ENCODE measurements at places on chromosomes 6 and 20.

GRCh38 chr6:10429638-10430427 is 15.0 kb upstream of the TFAP2A start:
- no peak for DNase-seq

- no peak for DNase-seq
These were observed 205.3 kb downstream of the CD109 start for GRCh38 chr6:73901311-73901710.

- DNase-seq = no peak
These were observed 9.6 kb upstream of the TJAP1 start for GRCh38 chr6:43467752-43468151.

GRCh38 chr6:134166511-134167261 is 114.3 kb upstream of the SLC2A12 start:
- DNase-seq = no peak

DNA sequence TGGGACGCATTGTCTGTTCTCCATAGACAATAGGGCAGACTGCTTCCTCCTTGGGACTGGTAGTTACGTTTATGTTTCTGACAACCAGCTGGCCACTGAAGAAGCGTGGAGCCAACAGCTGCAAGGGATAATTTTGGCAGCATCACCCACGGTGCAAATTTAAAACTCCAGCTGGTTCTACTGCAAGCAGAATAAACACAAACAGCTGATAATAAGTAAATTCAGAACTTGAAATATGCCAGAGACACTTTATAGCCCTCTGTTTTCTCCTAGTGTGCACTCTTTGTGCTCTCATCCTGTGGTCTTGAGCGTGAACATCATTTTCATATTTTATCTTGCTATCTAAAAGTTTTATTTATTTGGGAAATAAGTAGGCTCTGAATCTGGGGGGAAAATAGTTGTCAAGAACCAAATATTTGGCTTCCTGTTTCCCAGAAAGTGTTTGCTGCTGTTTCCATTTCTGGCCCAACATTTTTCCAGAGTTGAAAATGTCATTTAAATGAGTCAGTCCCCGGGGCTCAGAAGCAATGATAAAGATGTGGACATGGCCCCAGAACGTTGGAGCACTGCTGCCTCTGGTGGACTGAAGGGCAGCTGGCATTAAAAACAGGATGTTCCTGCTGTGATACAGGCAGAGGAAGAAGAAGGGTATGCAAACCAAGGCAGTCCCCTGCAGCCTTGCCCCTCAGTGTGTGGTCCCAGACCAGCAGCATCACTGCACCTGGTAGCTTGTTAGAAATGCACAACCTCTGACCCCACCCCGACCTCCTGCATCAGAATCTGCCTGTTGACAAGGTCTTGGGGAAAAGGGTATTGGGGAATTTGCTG is 12.5 kb upstream of the THBD start:
- peak; percentile 67 for DNase-seq

DNA sequence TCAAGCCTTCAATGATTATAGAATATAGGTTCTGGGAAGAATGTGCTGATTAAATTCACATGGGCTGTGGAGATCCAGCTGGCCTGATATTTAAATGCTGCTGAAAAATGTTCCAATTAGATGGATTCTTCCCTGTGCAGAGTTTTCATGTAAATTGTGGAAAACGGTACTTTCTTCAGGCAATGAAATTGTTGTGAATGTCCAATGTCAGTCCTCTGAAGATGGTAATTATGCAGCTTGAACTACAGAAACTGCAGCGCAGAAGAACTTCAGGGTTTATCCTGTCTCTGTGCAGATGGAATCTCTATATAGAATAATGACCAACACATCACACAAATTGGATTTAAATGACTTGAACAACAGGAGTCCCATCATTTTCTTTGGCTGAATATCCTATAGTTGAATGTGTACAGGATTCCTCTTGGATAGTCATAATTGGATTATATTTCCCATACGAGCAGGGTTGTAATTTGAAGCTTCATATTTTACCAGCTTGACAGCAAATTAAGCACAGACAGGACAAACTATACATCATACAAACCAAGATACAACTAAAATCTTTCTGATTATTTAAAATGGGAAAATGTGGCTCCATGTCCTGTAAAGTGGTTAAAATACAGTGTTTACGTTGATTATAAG is 82.3 kb downstream of the CAP2 start:
- DNase-seq = no peak

GRCh38 chr20:5667705-5668528 is 82.3 kb upstream of the SHLD1 start:
- no peak for DNase-seq

DNA sequence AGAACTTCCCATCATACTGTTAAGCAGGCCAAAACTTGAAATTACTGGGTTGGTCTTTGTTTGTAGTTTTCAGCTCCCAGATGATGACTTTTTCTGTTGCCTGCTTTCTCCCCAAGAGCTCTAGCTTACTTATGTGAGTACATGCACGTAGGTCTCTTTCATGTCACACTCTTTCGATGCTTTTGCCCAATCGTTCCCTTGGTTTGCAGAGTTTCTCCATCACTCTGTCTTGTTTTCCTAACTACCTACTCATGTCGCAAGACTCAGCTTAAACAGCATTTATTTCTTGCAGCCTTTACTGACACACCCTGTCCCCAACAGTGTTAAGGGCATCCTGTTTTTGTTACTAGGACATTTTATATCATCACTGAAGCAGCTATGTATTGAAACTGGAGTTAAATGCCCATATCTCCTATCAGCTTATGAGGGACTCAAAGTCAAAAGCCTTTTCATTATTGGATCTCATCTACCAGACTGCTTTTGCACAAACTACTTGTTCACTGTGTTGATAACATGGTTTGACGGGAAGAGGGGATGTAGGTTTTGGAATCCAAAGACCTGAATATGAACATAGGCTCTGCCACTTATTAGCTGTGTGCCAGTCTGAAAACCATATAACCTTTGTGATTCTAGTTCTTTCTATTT is 2.9 kb downstream of the ARG1 start:
- no peak for DNase-seq

GRCh38 chr6:113500221-113500620 is 356.9 kb upstream of the MARCKS start:
- DNase-seq = no peak

GRCh38 chr20:50969912-50970311 is 11.3 kb downstream of the MOCS3 start:
- no peak for DNase-seq

DNA sequence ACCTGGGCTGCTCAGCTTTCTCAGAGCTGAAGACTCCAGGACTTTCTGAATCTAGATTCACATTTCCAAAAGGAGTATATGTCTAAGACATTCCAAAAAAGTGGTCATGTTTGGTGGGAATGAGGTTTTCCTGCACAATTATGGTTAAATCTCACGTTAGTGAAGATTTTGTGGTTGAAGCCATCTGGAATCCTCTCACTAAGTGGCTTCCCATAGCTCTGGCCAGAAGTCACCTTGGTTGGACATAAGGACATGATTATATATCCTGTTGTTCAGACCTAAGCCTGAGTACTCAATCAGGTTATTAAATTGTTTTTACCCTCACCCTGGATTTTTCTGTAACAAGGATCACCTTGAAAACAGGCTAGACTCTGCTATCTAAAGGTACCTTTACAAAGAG is 176.1 kb upstream of the PLN start:
- no peak for DNase-seq

- no peak for DNase-seq
These were observed 102.3 kb downstream of the RPP40 start for GRCh38 chr6:4901386-4902061.

- DNase-seq = no peak
These were observed 669 bp upstream of the PEX6 start for GRCh38 chr6:42979523-42980177.

GRCh38 chr6:149170564-149171452 is 146.7 kb upstream of the TAB2 start:
- no peak for DNase-seq

- DNase-seq = no peak
These were observed 1.9 kb downstream of the SYNCRIP start for GRCh38 chr6:85640821-85641220.

GRCh38 chr6:109769213-109769612 is 78.1 kb downstream of the FIG4 start:
- no peak for DNase-seq

DNA sequence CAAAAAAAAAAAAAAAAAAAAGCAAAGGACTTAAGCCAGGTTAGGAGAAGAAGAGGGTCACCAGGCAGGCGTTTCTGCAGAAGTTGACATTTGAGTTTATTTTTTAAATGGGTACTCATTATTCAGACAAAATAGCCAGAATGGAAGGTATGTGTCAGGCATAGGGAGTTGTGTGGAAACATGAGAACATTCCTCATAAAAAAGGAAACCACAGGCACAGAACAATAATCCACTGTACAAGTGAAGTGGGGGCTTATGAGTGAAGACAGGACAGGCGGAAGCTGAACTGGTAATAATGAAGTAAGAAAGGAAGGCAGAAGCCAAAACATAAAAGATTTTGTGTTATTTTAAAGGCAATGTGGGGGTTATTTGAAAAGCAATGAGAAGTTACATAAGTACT is 104.6 kb downstream of the EPB41L2 start:
- no peak for DNase-seq

GRCh38 chr6:32666420-32667300 is at the start of gene HLA-DQB1:
TSS of gene HLA-DQB1 (minus strand) at chr6:32666657. CDS start at chr6:32666607, 50 bp downstream.
- DNase-seq = peak; percentile 32

- DNase-seq = no peak
These were observed 16.0 kb downstream of the TPMT start for GRCh38 chr6:18138906-18139305.

GRCh38 chr20:64044484-64045247 is 4.8 kb downstream of the SOX18 start:
- DNase-seq = no peak

- no peak for DNase-seq
These were observed 709.6 kb upstream of the MARCKS start for GRCh38 chr6:113147544-113147943.

- no peak for DNase-seq
These were observed 22.8 kb downstream of the BMP7 start for GRCh38 chr20:57243480-57244220.

DNA sequence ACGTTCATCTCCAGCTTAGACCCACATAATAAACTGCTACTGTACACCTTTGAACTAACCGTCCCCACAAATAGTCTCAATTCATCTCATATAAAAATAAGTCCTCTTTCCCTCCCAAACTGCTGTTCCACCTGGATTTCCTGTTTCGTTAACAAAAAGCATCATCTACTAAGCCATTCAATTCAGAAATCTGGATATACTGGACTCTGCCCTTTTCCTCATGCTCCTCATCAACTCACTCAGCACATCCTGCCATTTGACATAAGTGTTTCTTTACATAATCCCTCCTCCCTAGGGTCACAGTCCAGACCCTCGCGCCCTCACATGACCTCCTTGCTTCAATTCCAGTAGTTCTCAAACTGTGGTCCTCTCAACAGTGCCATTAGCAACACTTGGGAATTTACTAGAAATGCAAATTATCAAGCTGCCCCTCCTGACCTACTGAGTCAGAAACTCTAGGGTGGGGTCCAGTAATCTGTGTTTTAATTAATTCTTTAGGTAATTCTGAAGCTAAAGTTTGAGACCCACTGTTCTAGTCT is 4.5 kb downstream of the MKKS start:
- no peak for DNase-seq

DNA sequence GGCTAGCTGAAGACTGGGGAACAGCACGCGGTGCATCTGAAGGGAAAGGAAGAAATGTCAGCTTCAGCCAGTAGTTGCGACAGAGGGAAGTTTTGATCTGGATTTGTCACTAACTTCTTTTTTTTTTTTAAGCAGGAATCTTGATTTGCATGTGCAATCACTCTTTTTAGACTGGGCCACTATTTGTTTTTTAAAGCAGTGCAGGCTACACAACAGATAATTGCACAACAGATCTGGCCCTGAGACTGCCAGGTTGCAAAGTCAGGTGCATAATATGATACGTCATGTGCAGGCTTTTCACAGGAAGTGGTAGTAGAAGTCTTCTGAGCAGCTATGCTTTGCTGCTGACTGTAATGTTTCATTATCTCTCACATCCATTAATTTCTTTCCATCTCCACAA is 13.5 kb downstream of the PFDN4 start:
- no peak for DNase-seq

GRCh38 chr6:111709615-111710398 is 104.1 kb upstream of the TRAF3IP2 start:
- peak; percentile 72 for DNase-seq

DNA sequence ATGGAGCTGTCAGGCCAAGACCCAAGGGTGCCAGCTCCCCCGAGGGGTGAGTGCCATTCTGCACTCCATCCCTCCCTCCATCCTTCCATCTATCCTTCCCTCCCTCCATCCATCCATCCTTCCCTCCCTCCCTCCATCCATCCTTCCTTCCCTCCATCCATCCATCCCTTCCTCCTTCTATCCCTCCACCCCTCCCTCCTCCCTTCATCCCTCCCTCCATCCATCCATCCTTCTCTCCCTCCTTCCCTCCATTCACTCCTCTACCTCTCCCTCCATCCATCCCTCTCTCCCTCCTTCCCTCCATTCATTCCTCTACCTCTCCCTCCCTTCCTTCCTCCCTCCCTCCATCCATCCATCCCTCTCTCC is 41.3 kb upstream of the MRGBP start:
- DNase-seq = no peak

DNA sequence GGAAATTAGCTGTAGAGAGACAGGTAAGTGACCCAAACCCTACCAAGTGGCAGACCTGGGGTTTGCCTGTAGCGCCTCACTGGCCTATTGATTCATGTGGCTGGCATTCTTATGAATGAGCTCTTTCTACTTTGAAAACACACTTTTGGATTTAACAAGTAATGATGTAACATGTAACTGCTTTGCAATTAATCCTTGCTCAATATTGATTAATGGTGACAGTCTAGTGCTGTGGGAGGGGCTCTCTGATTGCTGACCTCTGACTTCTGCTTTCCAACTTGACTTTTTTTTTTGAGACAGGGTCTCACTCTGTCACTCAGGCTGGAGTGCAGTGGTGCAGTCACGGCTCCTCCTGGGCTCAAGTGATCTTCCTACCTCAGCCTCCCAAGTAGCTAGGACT is 82.7 kb downstream of the TIAM2 start:
- no peak for DNase-seq

GRCh38 chr6:13848522-13849150 is 34.3 kb upstream of the MCUR1 start:
- no peak for DNase-seq

DNA sequence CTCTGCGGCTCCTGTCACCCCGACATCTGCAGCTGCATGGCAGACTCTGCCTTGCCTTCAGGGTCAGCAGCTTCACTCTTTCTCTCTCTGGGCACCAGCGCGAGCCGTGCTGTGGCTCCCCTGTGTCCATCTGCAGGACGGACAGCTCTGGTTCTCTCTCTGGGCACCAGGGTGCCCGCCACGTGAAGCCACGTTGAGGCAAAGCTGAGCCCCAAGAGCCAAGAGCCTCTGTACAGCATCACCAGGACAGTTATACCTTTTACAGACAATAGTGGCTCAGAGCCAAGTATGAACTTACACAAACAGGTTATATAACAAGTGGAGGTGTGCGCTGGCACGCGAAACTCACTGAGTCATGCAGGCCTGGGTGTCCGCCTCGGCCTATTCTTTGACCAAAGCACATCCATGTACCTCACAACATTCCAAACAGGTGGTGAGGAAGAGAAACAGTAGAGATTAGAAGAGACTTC is 50.8 kb downstream of the FAM50B start:
- no peak for DNase-seq
